ENCODE measurements at places on chromosomes 3 and 15.

- DNase-seq: no peak
Measured at GRCh38 chr3:74920721-74921350, 306.4 kb upstream of the CNTN3 start.

DNA sequence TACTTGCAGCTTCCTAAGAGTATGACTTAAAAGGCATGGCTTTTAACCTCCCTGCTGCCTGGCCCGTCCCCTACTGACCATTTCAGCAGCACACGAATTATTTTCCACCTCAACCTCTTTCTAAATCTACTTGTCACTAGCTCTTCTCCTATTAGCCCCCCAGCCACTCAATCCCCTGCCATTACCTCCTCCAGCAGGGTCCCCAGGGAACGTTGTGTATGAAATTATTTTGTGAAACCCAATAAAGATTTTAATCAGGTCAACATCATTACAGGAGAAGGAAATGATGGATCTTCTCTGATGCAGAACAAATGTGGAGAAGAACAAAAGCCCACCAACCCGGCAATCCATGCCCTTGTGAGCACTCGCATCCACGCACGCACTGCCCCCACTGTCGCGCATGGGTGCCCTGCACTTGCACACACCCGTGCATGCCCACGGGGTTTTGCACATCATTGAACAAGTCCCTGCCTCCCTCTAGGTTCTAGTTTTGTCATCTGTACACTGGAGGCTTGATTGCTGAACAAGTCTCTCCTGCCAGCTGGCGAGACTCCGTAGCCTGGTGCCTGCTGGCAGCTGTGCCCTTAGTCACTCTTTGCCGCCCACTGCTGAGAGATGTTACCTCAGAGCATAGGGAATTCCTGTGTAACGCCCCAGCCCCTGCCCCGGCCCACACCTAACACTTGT, 51.6 kb downstream of the LINGO1 start:
- DNase-seq: no peak

DNA sequence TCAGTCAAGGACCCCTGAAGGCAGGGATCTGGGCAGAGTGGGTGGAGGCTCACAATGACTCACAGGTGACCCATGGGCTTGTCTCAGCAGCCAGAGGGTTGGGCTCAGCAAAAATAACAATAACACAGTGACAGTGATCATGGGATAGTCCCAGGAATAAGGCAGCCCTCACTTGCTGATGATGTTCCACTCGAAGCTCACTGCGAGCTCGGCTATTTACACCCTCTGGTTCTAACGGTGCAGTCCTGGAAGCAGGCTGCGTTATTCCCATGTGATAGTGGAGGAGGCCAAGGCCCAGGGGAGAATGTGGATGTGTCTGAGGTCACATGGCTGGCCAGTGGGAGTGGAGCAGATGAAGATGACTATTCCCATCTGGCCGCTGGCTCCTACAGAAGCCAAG, 16.2 kb downstream of the CCDC33 start:
- DNase-seq: no peak

GRCh38 chr3:17081520-17081919, 196.8 kb downstream of the PLCL2 start:
- DNase-seq: no peak

- DNase-seq: no peak
Measured at GRCh38 chr3:57164657-57165573, at the start of gene IL17RD. Gene IL17RD (minus strand): TSS chr3:57165353. CDS start chr3:57165286, 67 bp downstream.

GRCh38 chr3:154149286-154149685, 28.1 kb downstream of the ARHGEF26 start:
- no peak for DNase-seq

- DNase-seq: no peak
Measured at GRCh38 chr15:56244811-56245576, 1.3 kb upstream of the RFX7 start.

DNA sequence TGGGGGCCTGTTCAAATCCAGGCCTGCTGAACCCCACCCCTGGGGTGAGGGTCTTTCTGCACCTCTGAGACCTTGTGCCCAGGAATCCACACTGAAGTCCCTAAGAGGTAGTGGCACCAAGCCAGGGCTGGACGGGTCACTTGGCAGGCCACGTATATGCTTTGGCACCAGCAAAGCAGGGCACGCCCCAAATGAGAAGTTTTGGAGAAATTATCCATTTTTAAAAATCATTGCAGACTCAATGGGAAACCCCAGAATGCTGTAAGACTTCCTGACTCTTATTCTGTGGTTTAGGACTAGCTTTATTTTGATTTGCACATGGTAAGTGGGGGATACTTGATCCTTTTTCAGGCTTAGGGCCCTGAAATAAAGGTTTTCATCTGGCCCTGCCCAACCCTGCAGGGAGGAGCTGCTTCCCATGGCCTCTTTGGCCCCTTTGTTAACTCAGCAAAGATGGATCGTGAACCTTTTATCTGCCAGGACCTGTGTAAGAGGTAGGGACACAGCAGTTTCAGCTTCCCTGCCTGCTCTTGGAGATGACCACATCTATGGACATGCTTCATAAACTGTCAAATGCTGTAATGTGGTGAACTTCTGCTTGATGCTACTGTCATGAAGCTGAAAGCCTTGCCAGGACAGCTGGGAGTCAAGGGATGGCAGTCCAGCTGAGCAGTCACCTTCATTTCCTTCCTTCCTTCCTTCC, 88.0 kb downstream of the HMG20A start:
- no peak for DNase-seq

DNA sequence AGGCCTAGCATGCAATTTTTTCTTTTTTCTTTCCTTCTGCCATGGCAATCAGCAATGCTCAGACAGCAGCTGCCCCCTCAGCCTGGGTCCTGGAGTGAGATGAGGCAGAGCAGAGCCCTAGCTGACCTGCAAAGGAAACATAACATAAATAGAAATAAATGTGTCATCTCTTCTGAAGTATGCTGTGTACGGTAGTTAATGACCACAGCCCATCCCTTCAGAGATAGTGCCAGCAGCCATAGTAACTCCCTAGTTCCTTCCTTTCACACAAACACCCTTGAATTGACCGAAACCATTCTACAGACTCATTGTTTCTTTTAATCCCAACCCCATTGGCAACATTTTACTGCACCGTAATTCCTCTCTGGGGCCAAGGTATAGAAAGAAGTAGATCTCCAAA, 8.4 kb upstream of the CD47 start:
- DNase-seq: no peak

DNA sequence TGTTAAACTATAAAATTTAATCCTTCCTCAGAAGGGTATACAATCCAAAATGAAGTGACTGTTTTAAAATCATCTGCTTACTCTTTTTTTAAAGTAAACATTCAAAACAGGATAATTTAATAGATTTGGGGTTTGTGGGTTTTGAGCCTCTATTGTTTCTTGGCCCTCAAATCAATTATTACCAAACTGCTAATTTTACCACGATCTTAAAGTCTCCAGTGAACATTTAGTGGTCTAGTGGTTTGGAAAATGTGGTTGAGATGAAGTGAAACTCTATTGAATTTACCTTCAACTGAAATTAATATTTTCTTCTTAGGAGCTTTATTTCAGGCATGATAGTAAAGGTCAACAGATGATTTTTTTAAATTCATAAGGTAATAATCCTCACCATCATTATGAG, 11.2 kb upstream of the ATP11B start:
- DNase-seq: no peak

GRCh38 chr3:32743934-32744333, 58.9 kb downstream of the CNOT10 start:
- DNase-seq: no peak

DNA sequence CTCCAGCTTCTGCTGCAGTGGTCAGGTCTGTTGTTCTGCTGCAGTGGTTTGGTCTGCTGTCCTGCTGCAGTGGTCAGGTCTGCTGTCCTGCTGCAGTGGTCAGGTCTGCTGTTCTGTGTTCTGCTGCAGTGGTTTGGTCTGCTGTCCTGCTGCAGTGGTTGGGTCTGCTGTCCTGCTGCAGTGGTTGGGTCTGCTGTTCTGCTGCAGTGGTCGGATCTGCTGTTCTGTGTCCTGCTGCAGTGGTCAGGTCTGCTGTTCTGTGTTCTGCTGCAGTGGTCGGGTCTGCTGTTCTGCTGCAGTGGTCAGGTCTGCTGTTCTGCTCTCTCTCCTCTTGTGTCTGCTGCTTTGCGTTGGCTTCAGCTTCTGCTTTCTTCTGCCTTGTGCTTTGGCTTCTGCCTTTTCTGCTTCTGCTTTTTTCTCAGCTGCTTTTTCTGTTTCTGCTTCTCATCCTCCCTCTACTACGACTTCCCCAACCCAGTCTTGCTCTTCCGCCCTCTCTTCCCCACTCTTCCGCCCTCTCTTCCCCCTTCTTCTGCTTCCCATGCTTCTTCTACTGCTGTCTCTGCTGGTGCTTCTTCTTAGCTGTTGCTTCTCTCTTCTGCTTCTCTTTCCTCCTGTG, 50.7 kb downstream of the FAM43A start:
- DNase-seq: no peak

GRCh38 chr3:8488877-8489276, 12.7 kb upstream of the LMCD1 start:
- DNase-seq: no peak

- no peak for DNase-seq
Measured at GRCh38 chr3:150225986-150226385, 182.1 kb upstream of the TSC22D2 start.

DNA sequence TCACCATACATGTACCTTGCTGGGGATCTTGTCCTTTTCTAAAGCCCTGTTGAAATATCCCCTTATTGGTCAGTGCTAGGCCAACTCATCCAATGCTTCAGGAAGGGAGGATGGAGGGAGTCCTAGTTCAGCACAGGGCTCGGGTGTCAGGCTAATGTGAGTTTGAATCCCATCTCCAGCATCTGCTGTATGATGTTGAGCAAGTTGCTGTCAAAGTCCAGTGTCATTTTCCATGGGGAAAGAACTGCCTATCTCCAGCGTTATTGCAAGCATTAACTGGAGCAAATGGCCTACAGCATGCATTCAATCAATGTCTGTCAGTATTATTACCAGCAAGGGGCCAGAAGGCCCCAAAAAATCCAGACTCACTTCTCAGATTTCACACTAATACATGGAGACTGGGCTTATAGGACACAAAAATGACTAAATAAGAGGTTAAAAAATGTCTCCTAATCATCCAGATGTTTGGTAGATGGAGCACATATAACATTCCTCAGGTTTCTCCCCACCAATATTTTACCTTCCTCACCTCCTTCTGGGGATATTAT, 40.8 kb downstream of the SRGAP3 start:
- no peak for DNase-seq

GRCh38 chr3:106025151-106025722, 156.4 kb upstream of the CBLB start:
- no peak for DNase-seq

DNA sequence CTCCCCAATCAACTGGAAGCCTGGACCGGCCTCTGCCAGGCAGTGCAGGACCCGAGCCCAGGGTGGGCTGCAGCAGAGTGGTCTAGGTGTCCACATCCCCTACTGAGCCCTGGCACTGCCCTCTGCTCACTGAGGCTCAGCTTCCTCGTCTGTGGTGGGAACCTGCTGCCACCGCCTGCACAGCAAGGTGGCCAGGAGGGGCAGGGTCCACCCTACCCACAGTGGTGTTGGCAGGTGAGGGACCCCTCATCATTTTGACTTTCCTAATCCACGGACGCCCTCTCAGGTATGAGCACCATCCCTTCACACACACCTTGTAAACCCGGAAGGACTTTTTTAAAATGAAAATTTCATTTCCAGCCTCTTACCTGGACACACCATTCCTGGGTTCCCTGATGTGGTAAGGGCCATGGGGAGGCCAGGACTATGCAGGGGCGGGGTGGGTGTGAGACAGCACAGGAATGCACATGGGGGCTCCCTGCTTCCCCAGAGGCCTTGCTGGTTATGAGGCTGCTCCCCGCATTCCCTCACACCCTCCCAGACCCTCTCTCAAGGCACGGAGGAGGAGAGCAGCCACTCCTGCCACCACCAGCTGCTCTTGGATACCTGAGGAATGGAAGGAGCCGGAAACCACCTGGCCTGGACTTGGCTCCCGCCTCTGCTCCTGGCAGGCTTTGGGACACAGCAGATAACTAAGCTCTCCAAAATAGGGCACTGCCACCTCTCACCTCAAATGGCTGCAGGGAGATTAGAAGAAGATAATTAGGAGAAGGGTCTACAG, 185.9 kb upstream of the TPM1 start:
- DNase-seq: no peak

GRCh38 chr15:99283717-99284116, 32.4 kb downstream of the LRRC28 start:
- no peak for DNase-seq

GRCh38 chr3:52092271-52092660, 35.9 kb upstream of the DUSP7 start:
- no peak for DNase-seq

DNA sequence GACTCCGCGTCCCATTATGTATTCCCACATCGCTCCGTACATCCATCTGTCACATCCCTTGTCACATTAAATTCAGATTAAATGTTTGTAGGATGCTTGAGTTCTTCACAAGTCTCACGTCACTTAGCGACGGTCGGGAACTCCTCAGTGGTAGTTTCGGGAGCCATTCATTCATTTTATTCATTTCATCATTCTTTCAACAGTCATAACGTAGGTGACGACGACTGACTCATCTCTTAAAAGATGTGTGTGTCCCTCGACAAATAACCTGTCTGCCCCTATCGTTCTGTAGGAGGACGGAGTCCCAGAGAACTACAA, 272 bp upstream of the SRPRB start:
- no peak for DNase-seq

DNA sequence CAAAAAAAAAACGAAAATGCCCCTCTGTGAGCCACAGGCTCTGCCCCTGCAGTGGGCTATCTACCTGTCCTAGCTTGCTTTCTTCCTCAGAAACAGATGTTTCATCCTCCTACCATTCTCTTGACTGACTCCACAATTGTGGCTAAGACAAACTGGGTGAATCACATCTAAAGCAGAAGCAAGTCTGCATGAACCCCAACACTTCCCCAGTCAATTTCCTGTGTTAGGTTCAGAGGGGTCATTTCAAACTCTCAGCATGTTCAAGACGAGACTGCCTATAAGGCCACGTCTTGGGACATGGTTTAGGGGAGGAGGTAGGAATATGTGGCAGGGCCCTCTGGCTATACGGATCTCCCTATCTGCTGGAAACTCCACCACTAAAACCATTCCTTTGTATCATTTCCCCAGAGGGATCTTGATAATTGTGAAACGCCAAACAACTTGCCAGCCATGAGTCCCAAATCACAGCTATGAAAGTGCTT, 28.6 kb upstream of the ANKDD1A start:
- no peak for DNase-seq

- no peak for DNase-seq
Measured at GRCh38 chr3:142746646-142747045, 22.8 kb downstream of the TRPC1 start.

- no peak for DNase-seq
Measured at GRCh38 chr3:30225021-30225420, 381.4 kb upstream of the TGFBR2 start.

- DNase-seq: no peak
Measured at GRCh38 chr3:39413691-39414420, 7.3 kb downstream of the RPSA start.

DNA sequence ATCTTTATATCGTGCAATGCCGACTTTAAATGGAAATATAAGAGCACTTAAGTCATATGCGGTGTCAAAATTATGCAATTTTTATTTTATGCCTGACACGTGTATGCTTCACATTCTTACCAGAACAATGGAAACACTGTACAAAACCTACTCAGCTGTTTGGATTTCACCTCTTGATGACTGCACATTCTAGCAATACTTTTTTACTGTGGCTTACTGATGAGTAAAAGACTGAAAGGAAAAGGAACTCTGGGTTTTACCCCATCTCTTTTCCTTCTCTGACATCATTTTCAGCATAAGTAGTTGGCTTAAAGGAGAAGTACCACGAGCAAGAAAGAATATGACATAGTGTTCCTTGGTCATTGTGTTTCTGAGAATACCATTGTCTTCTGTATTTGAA, 142.8 kb downstream of the POLR2M start:
- DNase-seq: no peak

GRCh38 chr15:56929933-56930332, 11.5 kb downstream of the TCF12 start:
- DNase-seq: no peak

GRCh38 chr3:20125897-20126296, 60.1 kb downstream of the SGO1 start:
- no peak for DNase-seq
